ENCODE measurements at places on chromosomes 12 and 14. TPM values are rescaled to one million over a fixed set of nuclear protein-coding genes. Genes with fewer than 3 reads are reported as not detected.

The CABP1 gene
- 3.1 TPM for total RNA-seq

The APPL2 gene
- 17.0 TPM for total RNA-seq

The RNASE2 gene
- total RNA-seq = not detected

The EID3 gene
- 1.2 TPM for total RNA-seq

The SLC5A8 gene
- total RNA-seq = 0.07 TPM

The LGR5 gene
- total RNA-seq = 0.09 TPM

The TMEM121 gene
- total RNA-seq = 1.0 TPM

The RERGL gene
- total RNA-seq = not detected

The ANKRD9 gene
- 29.8 TPM for total RNA-seq

The ATN1 gene
- total RNA-seq = 97.9 TPM

The TAS2R7 gene
- not detected for total RNA-seq

The VSX2 gene
- total RNA-seq = not detected

The NEUROD4 gene
- not detected for total RNA-seq

Data from H9 (cell line).